ENCODE measurements at places on chromosomes 1 and 21.

DNA sequence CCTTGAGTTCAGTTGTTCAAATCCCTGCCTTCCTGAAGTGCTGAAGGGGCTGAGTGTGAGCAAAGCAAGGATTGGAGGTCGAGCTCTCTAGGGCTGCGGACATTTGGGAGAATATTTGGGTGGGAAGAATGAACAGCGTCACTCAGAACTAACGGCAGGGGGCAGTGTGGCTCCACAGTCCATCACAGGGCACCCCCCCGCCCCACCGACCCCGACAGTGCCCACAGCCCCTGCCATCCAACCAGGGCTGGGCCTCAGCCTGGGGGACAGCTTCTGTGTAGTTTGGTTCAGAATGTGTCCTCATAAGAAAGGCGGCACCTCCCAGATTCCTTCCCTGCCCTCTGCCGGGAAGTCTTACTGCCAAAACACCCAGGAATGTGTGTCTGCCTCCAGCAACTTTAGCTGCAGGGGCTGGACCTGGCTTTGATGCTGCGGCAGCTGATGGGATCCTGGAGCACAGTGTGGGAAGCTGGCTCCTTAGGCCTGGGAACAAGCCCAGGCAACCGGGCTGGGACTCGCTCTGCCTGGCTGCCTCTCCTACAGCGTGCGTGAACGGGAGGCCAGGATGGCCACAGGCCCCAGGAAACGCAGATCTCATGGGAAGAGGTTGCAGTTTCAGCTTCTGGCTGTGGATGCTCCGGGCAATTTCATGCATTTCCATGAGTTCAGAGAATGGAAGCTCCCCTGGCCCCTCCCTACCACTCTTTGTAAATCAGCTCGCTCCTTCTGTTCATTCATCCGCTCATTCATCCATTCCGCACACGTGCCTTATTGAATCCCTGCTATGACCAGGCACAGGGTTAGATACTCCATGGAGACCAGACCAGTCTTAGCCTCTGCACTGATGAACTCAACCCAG lies 104.9 kb upstream of the TMPRSS2 start:
- DNase-seq = peak; percentile 17

DNA sequence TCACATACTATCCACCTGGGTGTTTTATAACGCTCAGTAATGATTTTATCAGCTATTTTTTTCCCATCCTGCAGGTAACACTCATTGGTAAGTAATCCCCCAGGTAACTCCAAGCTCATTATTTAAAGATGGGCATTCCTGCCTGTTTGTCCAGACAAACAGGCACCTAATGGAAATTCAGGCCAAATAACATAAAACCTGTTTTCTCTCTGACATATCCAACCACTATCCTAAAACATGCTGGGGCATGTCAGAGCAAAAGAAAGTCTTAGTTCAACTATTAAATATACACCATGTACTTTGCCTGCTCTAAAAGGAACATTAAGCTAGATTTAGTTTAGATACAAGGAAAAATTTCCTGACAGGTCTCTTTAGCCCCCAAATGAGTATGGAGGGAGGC lies 987.7 kb downstream of the TTLL7 start:
- no peak for DNase-seq

DNA sequence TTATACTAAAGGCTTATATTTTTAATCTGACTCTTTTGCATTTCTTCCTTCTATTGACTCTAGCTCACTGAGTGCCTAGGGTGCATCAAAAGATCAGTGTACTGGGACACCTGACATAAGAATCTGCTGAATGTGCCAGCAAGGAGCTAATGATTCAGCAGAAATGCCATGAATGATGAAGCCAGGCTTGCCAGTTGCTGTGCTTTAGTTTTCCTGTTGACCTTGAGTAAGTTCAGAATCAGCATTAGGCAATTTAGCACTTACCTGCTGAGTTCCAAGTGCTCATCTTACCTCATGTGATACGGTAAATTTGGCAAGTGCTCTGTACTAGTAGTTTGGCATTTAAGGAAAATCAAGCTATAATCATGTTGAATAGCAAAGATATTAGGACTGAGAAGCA lies 523.2 kb upstream of the B3GALT2 start:
- DNase-seq = no peak

DNA sequence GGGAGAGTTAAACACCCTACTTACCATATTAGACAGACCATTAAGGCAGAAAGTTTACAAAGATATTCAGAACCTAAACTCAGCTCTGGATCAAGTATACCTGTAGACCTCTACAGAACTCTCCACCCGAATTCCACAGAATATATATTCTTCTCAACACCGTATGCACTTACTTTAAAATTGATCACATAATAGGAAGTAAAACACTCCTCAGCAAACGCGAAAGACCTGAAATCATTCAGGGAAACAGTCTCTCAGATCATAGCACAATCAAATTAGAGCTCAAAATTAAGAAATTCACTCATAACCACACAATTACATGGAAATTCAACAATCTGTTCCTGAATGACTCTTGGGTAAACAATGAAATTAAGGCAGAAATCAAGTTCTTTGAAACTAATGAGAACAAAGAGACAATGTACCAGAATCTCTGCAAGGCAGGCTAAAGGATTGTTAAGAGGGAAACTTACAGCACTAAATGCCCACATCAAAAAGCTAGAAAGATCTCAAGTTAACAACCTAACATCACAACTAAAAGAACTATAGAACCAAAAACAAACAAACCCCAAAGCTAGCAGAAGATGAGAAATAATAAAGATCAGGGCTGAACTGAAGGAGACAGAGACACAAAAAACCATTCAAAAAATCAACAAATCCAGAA lies 19.1 kb downstream of the CD84 start:
- DNase-seq = no peak

GRCh38 chr1:59704716-59705115 lies 110.0 kb upstream of the HOOK1 start:
- DNase-seq = no peak

- no peak for DNase-seq
Observed at GRCh38 chr1:172354291-172355274, 65.9 kb upstream of the C1orf105 start.

DNA sequence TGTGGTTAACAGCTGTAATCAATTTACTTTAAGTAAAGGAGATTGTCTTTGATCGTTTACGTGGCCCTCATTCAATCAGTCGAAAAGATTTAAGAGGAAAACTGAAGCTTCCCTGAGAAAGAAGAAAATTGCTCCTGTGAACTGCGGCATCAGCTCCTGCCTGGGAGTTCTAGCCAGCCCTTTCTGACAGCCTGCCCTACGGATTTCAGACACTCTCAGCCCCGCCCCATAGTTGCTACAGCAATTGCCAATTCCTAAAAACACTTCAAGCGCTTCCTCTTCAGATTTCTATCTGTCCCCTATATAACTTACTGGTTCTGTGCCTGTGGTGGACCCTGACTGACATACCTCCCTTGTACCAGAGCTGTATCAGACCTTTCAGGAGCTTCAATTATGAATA lies 277.6 kb downstream of the DSCAM start:
- no peak for DNase-seq

DNA sequence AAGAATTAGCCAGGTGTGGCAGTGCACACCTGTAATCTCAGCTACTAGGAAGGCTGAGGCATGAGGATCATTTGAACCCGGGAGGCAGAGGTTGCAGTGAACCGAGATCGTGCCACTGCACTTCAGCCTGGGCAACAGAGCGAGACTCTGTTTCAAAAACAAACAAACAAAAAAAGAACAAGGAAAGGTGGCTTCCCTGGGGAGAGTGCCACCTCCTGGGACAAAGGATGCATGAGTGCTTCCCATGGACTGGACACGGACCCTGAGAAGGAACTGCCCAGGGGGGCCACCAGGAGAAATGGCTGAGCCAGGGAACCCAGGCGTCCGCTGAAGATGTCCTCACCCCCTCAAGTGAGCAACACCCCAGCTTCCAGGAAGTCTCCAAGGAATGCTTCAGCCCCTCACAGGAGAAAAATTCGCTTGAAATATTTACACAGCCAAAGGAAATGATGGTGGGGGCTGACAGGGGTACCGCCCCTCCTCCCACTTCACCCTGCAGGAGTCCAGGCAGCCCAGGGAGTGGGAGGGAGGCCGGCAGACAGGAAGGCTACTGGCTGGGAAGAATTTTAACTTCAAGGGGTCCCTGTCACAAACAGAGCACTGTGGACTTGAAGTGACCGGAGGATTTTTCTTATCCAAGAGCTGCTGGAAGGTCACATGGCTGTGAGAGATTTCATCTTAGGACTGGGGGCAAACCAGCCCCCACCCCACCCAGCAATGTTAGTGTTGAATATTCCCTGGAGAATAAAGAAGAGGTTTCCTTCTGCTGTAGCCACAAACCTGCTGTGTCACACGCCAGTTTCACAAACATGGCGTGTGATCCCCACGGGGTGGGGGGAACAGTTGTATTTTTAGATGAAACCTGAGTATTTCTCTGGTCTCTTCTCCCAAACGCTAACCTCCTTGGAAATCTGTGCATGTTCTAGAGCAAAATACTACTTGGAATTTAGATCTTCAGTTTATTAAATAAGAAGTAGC lies 90.8 kb upstream of the SLC25A33 start:
- DNase-seq = no peak

DNA sequence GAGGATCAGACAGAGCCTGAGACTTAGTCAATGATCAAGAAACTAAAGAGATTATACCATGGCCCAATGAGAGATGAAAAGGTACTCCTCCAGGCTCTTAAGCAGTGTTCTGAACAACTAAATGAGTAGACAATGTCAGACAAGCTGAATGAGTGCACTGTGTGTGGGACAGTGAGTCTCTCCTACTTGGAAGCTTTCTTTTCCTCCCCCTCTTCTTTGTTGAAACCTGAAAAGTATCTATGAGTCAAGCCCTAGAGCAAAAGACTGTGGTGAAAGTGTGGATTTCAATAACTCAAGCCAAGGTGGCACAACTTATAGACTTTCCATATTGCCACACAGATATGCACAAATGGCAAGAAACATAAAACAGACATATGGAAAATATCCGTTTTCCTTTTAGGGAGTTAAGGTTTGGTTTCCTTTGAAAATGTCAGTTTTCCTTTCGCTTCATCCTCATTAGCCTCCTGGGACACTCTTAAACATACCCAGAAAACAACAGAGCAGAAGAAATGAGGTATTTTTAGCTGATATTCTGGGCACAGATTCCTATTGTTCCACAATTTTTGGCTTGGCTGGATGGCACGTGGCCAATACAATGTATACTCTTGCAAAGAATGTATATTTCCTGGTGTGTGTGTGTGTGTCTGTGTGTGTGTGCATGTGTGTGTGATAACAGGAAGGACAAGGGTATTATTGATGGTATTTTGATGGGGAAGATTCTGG lies 96.6 kb downstream of the LMX1A start:
- no peak for DNase-seq

GRCh38 chr1:77533660-77534305 lies 148.7 kb downstream of the ZZZ3 start:
- DNase-seq = peak; percentile 56

- no peak for DNase-seq
Observed at GRCh38 chr1:29461115-29461739, 224.9 kb downstream of the PTPRU start.

GRCh38 chr1:37175666-37176215 lies 141.4 kb upstream of the GRIK3 start:
- no peak for DNase-seq

DNA sequence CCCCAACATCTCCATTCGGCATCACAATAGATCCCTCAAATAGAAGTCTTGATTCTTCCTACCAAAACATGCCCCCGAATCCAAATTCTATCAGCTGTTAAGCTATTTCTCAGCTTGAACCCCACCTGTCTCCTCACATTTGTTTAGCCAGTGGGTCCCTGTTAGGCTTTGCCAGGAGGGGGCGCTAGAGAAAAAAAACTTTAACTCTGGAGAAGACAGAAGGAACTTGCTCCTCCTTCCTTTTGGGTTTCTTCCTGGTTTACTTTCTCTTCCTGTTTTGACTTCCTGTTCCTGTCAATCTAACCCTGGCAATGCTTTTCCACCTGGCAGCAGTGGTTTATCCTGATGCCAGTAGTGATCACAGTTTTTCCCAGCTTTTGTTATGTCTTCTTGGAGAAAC lies 95.6 kb upstream of the KCNK1 start:
- DNase-seq = peak; percentile 33

- no peak for DNase-seq
Observed at GRCh38 chr1:222105393-222105737, 363.5 kb upstream of the DUSP10 start.

- no peak for DNase-seq
Observed at GRCh38 chr1:85623061-85623471, 42.5 kb downstream of the CCN1 start.

DNA sequence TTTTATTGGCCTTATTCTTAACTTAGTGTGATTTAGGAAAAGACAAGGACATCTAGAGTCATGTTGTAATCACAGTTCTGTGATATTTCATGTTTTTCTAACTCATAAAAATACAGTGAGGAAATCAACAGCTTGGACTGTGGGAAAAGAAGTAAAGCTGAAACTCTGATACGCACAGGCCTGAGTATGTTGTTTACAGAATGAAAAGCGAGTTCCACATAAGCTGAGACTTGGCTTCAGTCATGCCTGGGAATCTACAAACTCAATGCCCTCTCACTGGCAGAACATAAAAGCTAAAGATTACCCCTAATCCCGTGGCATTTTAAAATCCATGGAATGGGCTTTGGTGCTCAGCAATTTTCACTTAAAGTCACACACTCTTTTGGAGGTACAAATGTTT lies 23.6 kb upstream of the ATP5PO start:
- no peak for DNase-seq

- no peak for DNase-seq
Observed at GRCh38 chr1:68594851-68595250, 98.0 kb upstream of the DEPDC1 start.

- DNase-seq = no peak
Observed at GRCh38 chr1:218611916-218612585, 266.9 kb downstream of the TGFB2 start.

GRCh38 chr1:85378534-85378933 lies 86.4 kb downstream of the DDAH1 start:
- DNase-seq = no peak

DNA sequence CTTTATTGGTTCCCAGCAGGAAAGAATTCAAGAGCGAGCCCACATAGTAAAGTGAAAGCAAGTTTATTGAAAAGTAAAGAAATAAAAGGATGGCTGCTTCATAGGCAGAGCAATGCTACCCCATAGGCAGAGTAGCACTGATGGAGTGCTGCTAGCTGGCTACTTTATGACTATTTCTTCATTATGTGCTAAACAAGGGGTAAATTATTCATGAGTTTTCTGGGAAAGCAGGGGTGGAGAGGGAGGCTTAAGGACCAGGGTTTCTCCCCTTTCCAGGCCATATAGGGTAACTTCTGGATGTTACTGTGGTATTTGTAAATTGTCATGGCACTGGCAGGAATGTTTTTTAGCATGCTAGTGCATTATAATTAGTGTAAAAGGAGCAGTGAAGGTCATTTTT lies 1271.4 kb downstream of the KCNT2 start:
- no peak for DNase-seq

GRCh38 chr1:155085504-155086127 lies 7.0 kb downstream of the EFNA3 start:
- DNase-seq = peak; percentile 67

DNA sequence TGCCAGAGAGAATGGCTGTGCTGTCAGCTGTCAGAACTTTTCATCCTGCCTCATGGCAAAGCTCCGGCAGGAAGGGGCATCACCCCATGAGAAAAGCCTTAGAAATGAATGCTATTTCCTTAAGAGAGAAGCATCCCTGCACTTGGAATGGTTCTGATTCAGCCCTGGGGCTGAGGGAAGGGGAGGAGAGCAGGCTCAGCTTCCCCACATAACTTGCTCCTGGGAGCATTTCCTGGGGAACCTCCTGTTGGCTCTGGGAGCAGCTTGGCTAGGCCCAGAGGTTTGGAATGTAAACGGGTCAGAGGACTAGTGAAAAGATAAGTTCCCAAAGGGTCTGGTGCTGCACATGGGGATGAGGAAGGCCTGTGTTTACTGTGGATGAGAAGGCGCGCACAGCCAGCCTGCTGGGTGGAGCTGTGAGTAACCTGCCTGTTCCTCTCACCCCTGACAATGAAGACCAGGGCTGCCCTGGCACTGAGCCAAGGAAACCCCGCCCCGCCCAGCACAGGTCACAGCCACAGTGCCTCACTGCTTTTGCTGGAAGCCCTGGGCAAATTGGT lies 5.0 kb downstream of the PRELP start:
- peak; percentile 34 for DNase-seq

All from stimulated activated CD4-positive, alpha-beta T cell treated with anti-CD3 and anti-CD28 coated beads, Interleukin-2, amount 100 ng/mL, for 48 hours (primary cell).